ENCODE measurements at places on chromosomes 5 and 9.

DNA sequence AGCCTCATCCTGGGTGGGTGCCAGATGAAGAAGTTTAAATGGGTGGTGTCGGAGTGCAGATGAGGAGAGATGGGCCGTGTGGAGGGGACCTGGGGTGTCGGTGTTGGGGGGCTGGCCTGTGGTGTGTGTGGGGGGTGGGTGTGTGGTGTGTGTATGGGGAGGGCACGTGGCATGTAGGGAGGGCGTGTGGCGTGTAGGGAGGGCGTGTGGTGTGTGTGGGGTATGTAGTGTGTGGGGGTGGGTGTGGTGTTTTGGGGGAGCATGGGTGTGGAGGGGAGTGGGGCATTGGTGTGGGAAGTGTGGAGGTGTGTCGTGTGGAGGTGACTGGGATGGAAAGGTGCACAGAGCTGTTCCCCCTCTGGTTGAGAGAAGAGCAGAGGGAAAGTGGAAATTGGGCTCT lies 34.5 kb downstream of the SLC46A2 start:
- no peak for DNase-seq

- DNase-seq, result no peak
These were observed 17.2 kb downstream of the LAMC3 start for GRCh38 chr9:131025953-131026858.

GRCh38 chr9:8278048-8278447 lies 478.5 kb upstream of the DMAC1 start:
- DNase-seq, result no peak

- peak; percentile 54 for DNase-seq
These were observed 358.0 kb downstream of the TAF11L14 start for GRCh38 chr5:17992291-17992690.

GRCh38 chr5:134071614-134072207 lies 42.8 kb upstream of the TCF7 start:
- DNase-seq, result no peak

GRCh38 chr5:19733612-19734495 lies 254.1 kb downstream of the CDH18 start:
- no peak for DNase-seq

DNA sequence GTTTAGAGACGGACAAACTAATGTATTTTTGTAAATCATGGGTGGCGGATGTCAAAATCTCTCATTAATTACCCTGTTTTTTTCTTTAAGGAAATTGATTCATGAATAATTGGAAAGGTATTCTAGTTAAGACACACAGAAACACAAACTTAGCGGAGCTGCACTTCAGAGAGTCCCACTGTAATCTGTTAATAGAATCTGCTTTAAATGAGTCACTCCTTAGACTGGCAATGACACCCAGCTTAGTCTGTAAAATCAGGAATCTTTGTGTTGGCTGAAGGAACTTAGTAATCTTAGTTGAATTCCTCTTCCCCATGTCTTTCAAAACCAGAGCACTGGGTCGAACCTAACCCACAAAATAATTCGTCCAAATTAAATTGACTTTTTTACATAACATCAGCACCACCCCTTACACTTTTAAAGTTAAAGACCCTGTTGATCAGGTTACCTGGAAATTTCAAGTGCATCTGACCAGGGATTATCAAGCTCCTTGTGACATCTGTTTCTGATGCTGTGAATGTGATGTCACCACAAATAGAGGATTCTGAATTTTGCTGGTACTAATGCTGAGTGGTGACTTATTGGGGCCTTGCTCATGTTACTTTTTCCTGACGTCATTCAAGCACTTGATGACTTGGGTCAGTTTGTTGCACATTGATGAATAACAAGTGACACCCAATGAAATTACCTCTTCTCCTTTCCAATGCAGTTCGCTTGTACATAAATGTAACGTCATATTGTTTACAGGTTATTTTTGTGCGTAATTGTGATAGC lies 313.6 kb downstream of the KCTD16 start:
- no peak for DNase-seq

- DNase-seq, result peak; percentile 94
These were observed 60.6 kb downstream of the SHB start for GRCh38 chr9:38008168-38009034.

- no peak for DNase-seq
These were observed 11.5 kb downstream of the GFPT2 start for GRCh38 chr5:180341595-180341994.

- DNase-seq, result no peak
These were observed 1.7 kb downstream of the RGS14 start for GRCh38 chr5:177359451-177359851.

DNA sequence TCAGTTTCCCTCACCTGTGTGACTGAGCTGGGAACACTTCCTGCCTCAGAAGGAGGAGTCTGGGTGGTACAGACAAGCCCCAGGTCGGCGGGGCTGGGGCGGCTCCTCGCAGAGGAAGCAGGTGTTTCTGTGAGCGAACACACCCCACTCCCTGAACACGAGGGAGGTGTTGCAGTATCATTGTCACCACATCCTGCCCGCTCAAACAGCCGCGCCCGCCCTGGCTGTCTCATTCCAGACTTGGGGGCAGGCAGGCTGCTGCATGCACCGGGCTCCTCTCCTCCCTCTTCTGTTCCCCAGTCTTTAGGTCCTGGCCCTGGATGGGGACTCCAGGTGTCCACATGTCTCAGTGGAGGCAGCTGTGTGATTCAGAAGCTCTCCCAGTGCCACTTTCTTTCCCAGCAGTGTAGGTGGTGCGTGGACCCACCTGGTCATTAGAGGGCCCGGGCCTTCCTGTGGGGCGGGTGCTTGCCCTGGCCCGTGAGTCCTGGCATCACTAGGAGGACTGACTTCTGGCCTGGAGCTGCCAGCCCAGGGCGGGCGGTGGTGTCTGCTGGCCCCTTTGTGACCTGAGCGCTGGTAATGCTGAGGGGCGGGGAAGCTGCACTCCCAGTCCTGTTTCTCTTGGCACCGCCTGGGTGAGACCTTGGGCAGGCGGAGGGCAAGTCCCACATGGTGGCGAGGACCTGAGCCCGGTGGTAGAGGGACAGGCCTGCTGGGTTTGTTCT lies 18.3 kb upstream of the PHYHD1 start:
- no peak for DNase-seq

DNA sequence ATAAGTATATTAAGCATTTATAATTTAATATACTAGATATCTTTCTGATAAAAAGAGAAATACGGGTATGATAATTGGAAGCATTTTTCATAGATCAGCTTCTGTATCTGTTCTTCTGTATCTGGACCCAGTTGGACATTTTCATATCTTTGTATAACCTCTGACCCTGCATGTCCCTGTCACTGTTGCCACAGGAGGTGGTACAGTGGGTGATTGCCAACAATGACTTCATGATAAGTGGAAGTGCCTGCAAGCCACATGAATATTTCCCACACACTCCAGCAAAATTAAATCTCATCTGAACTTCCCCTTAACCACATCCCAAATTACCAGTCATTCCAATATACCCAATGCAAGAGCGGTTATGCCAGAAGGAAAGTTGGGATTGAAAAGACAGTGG lies 376.4 kb downstream of the ARRDC3 start:
- DNase-seq, result no peak

DNA sequence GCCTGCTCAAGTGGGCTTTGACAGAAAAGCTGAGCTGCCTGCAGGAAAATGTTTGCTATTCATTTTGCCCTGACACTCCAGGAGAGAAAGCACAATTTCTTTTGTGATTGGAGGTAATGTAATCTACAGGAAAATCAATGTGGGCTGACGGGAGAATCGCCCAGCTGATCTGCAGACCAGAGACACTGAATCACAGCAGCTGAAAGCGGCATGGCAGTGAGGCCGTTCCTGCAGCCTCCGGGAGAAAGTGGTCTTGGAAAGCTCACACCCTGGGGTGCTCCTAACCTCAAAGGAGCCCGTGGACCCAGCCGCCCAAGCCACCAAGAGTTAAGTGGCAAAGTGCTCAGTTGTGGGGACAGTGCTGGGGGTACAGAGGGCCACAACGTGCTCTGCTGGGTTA lies 593.6 kb downstream of the BNC2 start:
- DNase-seq, result no peak

GRCh38 chr5:148384380-148384737 lies 601 bp downstream of the FBXO38 start:
- no peak for DNase-seq

DNA sequence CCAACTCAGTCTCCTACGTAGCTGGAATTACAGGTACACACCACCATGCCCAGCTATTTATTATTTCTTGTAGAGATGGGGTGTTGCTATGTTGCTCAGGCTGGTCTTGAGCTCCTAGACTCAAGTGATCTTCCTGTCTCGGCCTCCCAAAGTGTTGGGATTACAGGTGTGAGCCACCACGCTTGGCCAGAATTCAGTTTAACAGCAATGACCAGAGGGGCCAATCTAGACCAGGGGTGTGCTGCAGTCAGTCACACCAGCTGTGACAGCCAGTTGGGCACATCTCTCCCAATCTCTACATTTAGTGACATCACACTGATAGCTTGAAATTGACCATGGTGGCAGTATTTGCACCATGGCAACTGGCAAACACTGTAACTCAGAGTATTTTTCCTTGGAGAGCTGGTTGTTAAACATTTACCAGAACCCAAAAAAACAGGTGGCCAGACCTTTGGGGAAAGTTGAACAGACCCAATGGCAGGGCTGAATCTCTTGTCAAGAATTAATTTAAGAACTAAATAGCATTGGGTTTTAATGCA lies 67.7 kb upstream of the UBTD2 start:
- DNase-seq, result no peak

- peak; percentile 38 for DNase-seq
These were observed at the start of gene PHF24 for GRCh38 chr9:34957492-34958410. Gene PHF24, plus strand, starts transcription at chr9:34958285. Its CDS starts 13,014 bp downstream, at chr9:34971299.

DNA sequence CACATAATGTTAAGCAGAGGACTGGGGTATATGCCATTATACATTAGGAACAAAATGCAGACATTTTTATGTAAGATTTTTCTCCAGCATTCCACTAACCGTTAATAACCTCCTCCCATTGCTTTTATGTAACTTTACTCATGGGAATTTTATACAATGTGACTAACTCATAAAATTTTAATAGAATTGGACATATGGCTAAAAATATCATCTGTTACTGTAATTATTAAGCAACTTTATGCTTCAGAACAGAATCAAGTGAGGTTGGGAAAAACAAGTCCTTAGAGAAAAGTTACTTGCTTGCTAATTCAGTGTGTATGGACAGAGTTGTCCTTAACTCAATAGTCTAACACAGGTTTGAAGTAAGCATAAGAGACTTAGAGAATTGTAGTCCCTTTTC lies 54.8 kb upstream of the PCSK1 start:
- DNase-seq, result no peak

GRCh38 chr9:93232388-93232960 lies 48.5 kb downstream of the WNK2 start:
- peak; percentile 75 for DNase-seq

GRCh38 chr5:57687596-57687995 lies 205.0 kb upstream of the ACTBL2 start:
- no peak for DNase-seq

Data from NCI-H146 (cell line).